CD8-positive, alpha-beta memory T cell (primary cell): ENCODE measurements at places on chromosomes 1 and 21. TPM values are rescaled to one million over a fixed set of nuclear protein-coding genes. Genes with fewer than 3 reads are reported as not detected.

DNA sequence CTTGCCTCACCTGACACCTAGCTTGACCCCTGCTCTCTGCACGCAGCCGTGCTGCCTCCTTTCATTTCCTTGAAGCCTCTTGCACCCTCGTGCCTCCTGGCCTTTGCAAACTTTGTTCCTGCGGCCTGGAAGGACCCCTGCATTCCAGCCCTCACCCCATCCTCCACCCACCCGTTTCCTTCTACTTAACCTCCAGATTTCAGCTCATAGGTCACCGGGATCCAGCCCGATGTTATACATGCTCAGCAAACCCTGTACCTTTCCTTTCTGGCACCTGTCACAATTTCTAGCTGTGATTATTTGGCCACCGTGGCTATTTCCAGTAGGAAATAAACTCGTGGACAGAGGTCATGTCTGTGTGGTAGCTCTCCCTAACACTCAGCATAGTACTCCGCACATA lies 4.5 kb downstream of the EDARADD start:
- DNase-seq = no peak

DNA sequence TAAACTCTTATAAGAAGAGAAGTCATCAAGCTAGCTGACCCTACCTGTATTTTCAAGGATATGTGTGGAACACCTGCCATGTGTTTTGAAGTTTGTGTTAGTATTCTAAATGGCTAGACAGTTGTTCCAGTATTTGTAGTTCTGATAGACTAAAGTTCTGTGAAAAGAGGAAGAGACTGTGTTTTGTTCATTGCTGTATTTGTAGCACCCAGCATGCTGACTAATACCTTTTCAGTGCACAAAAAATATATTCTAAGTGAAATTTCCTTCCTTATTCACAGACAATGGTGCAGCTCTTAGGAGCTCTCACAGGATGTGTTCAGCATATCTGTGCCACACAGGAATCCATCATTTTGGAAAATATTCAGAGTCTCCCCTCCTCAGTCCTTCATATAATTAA lies 8.2 kb upstream of the METTL18 start:
- no peak for DNase-seq

DNA sequence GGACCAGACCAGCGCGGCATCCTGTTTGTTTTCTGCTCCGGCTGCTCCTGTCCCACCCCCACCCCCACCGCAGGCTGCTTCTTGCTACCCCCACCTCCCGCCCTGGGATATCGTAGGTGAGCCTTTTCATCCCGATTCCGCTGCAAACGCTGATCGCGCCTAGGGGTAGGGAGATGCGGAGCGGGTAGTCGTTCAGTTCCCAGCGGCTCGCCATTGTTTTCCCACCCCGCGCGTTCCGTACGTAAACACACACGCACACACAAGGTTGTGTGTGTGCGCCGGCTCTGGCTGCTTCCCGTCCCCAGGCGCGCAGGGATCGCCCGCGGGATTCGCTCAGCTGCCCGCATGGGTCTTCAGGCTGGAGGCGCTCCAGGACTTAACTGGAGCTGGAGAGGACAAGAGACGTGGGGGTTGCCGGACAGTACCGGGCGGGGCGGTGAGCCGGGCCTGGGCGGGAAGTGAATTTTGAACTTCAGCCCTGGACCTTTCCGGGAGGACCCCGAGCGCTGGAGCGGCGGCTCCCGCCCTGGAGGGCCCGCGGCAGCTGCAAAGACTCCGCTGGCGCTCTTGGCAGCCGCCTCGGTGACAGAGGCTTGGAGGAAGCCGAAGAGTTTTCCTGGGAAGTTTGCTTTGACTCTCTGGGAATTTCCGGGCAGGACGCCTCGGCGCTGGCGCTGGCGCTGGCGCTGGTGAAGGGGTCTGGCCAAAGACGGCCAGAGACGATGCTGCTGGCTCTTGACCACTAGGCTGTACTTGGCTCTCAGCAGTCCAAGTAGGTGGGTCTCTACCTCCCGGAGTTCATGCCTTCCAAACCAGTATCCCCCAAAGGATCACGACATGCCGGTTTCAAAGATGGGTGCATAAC lies 1.6 kb downstream of the SOX13 start:
- no peak for DNase-seq

GRCh38 chr1:44707112-44707881 lies 23.7 kb downstream of the RNU5D-1 start:
- no peak for DNase-seq

DNA sequence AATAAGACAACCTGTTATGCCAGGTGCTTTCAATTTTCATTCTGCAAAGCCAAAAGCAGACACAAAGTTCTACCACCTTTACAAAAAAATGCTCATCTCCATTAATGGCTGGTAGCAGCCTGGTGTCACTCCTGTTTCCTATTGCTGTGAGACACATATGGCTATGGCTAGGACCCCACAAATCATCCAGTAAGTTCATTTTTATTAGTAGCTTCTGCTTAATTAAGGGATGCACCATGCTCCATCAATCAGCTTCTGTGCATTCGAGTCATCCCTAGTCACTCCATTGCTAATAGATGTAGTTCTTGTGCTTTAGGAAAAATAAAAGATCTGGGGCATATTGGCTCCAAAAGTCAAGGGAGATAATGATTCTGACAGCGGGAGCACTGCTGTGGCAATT lies 257.2 kb downstream of the SPATA17 start:
- DNase-seq = no peak

GRCh38 chr21:32143241-32143939 lies 135.5 kb downstream of the MIS18A start:
- no peak for DNase-seq

GRCh38 chr1:67294836-67295617 lies 12.6 kb upstream of the IL12RB2 start:
- DNase-seq = no peak

GRCh38 chr1:9494936-9495758 lies 44.1 kb upstream of the SLC25A33 start:
- peak; percentile 60 for DNase-seq

- DNase-seq = no peak
These were observed 56.0 kb upstream of the TTC34 start for GRCh38 chr1:2857521-2857920.

DNA sequence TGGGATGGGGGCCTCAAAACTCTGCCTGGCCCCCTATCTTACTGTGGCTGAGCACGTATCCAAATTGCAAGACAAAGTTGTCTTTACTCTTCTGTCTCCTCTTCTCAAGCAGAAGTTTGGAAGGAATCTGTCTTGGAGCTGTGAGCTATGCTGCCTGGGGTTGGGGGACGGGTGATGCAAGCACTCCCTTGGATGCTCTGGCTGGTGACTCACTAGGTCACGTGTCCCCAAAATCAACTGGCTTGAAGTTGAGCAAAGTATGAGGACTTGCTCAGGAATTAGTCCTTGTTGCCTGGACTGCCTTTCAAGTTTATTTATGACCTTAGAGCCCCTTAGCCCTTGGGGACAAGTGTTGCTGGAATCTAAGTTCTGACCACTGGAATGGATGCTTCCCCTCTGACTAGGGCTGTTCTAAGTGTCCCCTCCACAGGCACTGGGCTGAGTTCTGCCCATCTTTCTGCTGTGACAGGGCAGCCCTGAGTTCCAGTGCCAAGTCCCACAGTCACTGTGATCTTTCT lies 269.5 kb downstream of the HHAT start:
- no peak for DNase-seq

DNA sequence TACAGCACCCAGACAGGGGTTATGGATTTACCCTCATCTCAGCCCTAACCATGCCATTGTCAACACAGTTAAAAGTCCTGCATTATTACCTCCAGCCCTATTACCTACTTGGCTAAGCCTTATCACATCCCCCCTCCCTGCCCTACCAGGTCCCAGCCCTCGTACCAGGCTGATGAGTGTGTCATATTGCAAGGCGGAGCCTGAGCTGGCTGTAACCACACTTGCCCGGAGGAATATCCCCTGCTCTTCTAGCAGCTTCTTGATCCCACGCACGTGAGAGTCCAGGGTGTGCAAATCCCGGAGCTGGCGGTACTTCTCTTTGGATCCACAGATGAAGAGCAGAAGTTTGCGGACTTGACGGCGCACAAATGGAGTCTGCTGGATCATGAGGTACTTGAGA lies 87.4 kb downstream of the UBR4 start:
- no peak for DNase-seq

GRCh38 chr1:181318022-181318857 lies 165.1 kb upstream of the CACNA1E start:
- no peak for DNase-seq

DNA sequence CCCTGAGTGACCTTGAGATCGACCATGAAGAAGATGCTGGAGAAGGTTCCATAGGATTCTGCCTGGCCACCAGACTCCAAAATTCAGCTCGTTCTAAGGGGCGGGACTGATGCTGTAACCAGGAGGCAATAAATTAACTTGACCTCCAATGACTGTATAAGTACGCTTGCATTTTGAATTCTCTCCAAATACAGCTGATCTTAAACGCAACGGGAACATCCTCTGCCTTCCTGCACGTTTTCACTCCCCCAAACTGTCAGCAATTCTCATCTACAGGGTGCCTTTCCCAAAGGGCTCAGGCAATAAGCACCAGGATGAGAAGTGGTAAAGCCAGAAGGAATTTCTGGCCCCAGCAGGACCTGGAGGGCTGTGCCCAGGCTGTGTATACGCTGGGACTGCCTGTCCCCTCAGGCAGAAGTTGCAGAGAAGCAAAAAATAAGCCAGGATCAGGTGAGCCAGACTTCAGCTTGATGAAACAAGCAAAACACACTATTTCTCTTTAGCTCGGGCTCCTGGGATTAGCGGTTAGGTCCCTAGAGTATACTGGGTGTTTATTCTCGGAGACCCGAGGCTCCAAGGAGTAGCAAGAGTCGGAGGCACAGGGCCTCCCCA lies 124.8 kb downstream of the LRIG2 start:
- no peak for DNase-seq

Gene FCER1A
- total RNA-seq = not detected

Gene CFAP107
- not detected for total RNA-seq

Gene LCE1A
- total RNA-seq = not detected

Gene IGSF3
- total RNA-seq = 2.0 TPM

Gene BNIPL
- 1.3 TPM for total RNA-seq

Gene ADAM30
- not detected for total RNA-seq

Gene CCT3
- 528 TPM for total RNA-seq

Gene OR6F1
- not detected for total RNA-seq

Gene CLCA4
- not detected for total RNA-seq

Gene JAM2
- 1.2 TPM for total RNA-seq

Gene HSD3B2
- total RNA-seq = not detected

Gene PLPP3
- total RNA-seq = 0.24 TPM

Gene CDCP2
- not detected for total RNA-seq
